ENCODE measurements at places on chromosomes 11 and 22.
A peak's percentile ranks its signal among the peaks of the same experiment; 100 is the strongest.

DNA sequence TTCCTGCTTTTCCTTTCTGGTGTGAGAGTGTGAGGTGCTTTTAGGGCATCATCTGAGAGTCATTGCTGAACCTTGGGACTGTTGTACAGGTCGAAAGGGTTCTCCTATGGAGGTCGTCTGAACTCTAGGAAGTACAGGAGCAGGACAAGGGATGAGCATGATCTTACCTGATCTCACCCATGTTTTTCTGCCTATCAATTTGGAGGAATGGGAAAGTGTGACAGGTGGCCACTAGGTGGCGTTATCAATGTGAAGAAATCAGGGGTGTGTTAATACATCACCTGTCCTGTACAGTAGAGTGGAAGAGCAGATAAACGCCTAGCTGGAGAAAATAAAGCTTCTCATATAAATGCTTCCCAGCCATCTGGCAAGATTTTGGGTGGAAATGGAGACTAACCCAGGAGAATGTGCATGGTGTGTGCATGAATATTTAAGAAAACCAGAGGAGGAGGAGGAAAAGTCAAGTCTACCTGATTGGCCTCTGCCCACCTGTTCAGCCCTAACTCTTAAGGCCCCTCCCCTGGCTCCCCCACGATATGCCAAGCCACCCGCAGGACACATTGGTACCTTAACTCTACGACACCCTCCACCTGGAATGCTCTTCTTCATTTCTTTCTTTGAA, 72.0 kb upstream of the NARS2 start:
- DNase-seq = peak; percentile 42

DNA sequence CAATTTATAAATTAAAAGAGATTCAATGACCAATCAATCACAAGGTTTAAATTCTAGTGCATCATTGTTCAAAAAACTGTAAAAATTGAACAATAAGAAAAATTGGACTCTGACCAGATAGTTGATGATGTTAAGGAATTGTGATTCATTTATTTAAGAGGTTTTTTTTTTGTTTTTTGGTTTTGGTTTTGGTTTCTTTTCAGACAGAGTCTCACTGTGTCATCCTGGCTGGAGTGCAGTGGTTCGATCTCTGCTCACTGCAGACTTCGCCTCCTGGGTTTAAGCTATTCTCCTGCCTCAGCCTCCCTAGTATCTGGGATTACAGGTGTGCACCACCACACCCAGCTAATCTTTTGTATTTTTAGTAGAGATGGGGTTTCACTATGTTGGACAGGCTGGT, 17.1 kb upstream of the EIF3M start:
- no peak for DNase-seq

GRCh38 chr11:96055706-96056387, 131.9 kb upstream of the MTMR2 start:
- DNase-seq = no peak

DNA sequence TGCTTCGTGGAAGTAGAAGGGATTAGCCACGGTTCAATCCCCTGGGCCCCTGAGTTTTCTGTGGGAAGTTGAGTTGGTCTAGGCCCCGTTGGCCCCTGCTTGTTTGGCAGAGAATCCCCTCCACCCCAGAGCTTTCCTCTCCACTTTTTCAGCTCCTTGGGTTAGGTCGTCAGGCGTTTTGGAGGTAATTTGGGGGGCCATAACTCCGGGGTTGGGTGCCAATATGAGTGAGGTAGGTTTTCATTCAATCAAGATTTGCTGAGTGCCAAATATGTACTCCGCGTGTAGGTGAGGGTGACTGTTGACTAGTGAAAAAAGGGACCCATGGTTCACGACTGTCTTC, 590 bp downstream of the ATG13 start:
- DNase-seq = no peak

DNA sequence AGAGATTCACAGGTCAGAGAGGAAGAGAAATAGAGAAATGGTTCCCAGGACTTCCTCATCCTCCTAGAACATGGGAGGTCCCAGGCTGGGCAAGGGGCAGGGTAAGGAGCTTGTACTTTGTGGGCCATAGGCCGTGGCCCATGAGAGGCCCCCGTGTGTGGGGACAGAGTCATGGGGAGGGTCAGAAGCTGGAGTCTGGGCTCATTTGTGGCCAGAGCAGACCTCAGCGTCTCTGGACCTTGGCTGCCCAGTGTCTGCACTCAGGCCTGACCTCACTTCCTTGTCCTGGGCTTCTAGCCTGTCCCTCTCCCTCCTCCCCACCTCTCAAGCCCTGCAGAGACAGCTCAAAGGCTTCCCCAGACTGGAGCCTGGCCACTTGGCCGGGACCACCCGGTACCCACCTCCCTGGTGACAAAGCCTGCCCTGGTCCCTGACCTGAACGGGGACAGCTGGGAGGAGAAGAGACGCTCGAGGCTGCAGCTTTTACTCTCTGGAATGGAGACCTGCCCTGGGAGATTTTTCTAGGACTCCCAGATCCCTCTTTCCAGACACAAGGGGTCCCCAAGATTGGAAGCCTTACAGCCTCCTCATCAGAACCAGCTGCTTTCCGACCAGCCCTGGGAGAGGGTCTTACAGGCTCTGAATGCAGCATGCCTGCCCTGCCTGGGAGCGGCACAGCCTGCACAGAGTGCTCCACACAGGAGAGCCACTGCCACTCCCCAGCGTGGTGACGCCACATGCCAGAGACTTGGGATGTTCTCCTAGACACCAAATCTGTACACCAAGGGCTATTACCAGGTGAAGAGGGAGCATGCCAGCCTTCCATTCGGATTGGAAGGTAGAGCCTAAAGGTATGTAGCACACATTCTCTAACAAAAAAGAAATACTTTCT, 569.0 kb upstream of the B3GAT1 start:
- DNase-seq = no peak

DNA sequence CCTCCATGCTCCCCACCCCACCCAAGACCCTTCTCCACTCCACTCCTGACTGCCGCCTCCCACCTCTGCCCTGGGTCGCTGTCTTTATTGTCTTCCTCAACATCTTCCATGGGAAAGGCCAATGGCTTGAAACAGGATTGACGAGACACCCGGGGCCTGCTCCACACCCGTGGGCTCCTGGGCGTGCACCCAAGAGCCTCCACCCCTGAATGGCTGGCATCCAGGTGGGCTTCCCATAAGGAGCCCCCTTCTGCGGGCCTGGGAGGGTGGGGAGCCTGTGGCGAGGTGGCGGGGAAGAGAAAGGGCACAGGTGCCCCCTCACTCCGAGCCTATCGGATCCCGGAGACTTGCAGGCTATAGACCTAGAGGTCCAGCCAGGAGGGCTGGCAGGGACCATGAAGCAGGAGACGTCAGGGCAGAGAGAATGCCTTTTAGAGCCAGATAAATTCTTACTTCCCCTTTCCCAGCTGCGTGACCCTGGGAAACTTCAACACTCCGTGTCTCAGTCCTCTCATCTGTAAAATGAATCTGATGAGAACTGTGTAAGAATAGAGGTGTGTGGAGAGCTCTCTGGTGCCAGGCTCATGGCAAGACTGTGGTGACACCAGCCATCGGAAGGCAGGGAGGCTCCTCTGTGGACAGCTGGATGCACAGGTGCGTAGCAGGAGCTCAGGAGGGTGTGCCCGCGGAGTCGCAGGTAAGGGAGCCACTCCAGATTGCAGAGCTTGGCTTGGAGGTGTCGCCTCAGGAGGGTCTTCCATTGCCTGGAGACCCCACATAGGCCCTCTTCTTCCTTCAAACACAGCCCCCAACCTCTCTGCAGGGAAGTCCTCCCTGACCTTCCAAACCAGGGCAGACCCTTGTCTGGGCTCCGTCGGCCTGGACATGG, 53.9 kb downstream of the SMIM38 start:
- no peak for DNase-seq

DNA sequence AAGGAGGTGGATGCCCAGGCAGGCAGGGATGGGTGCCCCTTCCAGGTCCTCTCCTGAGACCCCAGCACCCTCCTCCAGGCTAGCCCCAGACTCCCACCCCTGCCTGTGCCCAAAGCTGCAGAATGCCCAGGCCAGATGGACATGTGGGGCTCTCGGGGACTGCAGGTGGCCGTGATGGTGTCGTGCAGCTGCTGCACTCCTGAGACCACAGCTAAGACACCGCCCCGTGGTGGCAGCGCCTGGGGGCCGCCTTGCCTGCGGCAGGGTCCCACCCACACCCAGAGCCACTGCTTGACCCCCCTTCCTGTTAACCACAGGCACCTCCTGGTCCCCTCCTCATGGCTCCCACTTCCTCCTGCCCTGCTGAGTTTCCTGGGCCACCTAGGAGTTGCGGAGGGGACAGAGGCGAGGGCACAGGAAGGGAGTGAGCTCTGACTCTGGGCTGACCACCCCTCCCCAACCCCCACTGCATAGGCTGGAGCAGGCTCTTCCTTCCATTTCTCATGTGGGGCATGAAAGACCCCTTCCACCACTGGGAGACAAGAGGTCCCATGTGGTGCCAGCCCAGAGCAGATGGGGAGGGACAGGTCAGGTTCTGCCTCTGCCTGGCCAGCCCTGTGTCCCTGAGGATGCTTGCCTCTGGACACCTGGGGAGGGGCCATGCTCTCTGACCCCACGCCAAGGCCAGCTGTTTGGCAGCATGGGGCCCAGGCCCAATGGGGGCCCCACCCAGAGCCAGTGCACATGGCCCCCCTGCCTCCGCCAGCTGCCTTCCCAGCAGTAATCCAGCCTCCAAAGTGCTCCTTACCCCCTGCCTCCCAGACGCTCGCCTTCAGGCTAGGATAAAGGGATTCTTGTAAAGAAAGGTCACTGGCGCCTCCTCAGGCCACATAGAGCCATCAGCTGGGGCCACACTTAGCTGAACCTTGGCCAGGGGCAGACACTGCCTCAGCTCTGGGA, 29.3 kb downstream of the OSBPL5 start:
- no peak for DNase-seq

GRCh38 chr11:95101935-95102334, 12.3 kb downstream of the ENDOD1 start:
- no peak for DNase-seq

DNA sequence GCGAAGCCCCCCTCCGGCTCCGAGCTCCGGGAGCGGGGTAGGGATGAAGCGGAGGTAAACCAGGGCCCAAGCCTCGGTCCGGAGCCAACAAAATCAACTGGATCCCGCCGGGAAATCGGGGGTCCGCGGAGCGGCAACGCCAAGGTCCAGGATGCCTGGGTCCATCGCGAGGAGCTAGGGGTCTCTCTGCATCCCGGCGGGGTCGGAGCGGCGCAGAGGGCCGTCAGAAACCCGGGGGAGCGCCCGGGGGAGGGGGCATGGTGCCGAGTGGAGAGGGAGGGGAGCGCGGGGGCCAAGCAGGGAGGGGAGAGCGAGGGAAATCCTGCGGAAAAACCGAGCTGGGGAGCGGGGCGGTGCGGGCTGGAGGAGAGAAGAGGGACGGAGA, 51.8 kb downstream of the SLC22A12 start:
- DNase-seq = no peak

DNA sequence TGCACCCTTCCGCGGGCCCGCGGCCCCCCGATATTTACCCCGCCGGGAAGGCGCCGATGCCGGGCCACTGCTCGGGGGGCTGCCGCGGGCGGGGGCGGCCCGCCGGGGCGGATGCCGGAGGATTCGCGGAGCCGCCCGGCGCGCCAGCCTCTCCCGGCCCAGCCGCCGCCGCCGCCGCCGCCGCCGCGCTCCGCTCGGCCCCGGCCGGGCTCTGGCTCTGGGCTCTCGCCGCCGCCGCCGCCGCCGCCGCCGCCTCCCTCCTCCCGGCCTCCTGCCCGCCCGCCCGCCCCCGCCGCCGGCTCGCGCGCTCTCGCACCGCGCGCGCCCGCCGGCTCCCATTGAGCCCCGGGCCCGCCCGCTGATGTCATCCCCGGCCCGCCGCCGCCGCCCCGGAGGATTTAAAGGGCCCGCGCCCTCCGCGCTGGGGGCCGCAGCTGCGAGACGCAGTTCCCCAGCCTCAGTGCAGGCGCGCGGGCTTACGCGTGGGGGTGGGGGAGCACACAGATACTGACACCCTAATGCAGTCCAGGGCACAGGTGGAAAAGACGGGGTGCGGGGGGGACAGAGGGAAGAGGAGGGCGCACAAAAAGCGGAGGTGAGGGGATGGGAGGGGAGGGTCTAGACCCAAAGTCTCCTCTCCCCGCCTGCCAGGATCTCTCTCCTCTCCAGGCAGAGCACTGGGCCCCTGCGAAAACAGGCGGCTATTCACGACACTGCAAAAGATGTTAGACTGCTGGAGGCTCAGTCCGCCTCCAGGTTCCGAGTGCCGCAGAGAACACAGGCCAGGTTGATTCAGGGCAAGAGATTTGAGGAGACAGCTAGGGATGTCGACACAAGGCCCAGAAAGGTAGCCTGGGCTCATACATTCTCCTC, at the start of gene CSNK1E:
TSS of gene CSNK1E (minus strand) at position 312 of the 873 bp plus-strand sequence. CDS start 3,276 bp downstream, outside the sequence.
- DNase-seq = peak; percentile 55

DNA sequence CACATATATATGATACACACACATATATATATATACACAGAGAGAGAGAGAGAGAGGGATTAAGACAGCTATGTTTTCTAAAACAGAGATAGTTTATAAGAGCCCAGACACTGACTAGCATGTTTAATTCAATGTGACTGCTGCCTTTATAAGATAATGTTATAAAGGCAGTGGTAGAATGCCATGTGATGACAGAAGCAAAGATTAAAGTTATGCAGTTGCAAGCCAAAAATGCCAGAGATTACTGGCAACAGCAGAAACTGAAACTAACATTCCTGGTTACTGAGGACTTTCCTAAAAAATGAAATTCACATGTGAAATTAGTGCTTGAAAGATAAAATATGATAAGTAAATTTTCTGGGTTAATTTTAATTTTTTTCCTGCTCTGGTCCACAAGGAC, 1888.9 kb downstream of the LRRC4C start:
- DNase-seq = no peak

GRCh38 chr11:119619665-119620064, 109.3 kb downstream of the NECTIN1 start:
- DNase-seq = no peak

All from stimulated activated CD4-positive, alpha-beta T cell treated with anti-CD3 and anti-CD28 coated beads, Interleukin-1b, Interleukin-23, amount 100 ng/mL, for 24 hours (primary cell).